GM13977 (cell line): ENCODE measurements at places on chromosomes 11 and 22.

- no peak for DNase-seq
Measured at GRCh38 chr22:28252539-28252938, 333.5 kb upstream of the PITPNB start.

GRCh38 chr22:47175151-47176025 is 412.9 kb downstream of the TBC1D22A start:
- DNase-seq = no peak

- DNase-seq = no peak
Measured at GRCh38 chr11:72829884-72830533, 15.8 kb downstream of the ATG16L2 start.

- DNase-seq = peak; percentile 64
Measured at GRCh38 chr22:41920271-41920976, 5.5 kb upstream of the SHISA8 start.

GRCh38 chr11:57368106-57368844 is 12.7 kb downstream of the PRG3 start:
- DNase-seq = no peak

DNA sequence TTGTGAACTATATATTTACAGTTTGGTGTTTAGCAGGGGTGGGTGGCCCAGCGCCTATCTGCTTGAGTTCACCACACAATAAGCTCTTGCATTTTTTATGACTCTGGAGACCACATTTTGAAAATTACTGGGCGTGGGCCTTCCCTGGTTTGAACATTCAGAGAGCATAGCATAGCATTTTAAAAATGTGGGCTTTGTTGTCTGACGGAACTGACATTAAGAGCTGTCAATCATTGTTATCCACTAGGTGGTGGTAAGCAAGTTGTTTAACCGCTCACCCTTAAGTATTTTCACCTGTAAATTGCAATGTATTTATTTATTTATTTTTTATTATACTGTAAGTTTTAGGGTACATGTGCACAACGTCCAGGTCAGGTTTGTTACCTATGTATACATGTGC is 1.0 kb downstream of the NLRP14 start:
- DNase-seq = no peak

DNA sequence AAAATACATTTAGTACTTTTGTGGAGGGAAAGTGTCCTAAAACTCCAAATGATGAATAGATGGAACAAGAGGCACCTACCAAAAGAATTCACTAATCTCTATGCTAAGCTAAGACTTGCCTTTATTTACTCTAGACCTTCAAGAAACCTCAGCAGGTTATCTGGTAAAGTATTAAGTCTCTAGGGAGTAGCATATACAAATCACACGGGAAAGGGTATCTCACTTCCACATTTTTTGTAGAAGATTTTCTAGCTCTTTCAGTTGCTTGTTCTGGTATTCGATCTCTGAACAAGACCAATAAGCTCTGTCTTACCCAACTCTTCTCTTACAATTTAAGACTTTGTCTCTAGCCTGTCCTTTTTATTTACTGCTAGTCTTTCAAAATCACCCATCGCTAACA is 18.1 kb upstream of the CADM1 start:
- DNase-seq = no peak

DNA sequence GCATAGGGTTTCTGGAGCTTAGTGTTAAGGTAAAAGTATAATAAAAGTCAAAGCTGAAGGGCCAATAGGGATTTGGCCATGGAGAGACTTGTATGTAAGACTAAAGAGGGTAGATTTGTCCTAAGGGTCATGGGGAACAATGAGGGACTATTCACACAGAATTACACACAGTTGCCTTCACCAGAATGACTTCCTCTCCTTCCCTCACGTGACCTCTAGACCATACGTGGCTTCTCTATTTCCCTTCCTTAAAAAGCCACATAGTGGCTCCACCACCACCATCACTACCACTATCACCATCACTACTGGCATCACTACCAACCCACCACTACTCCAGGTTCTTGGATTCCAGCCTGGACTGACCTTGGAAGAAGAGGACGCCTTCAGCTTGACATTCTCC is 2.8 kb downstream of the HPX start:
- DNase-seq = no peak

GRCh38 chr11:48154151-48154550 is 62.5 kb upstream of the OR4B1 start:
- DNase-seq = no peak

- DNase-seq = peak; percentile 70
Measured at GRCh38 chr11:45964911-45965389, 42.5 kb downstream of the LARGE2 start.

GRCh38 chr22:33565580-33565995 is 354.7 kb downstream of the LARGE1 start:
- DNase-seq = peak; percentile 30

GRCh38 chr11:47477323-47477722 is 28.4 kb upstream of the RAPSN start:
- no peak for DNase-seq

DNA sequence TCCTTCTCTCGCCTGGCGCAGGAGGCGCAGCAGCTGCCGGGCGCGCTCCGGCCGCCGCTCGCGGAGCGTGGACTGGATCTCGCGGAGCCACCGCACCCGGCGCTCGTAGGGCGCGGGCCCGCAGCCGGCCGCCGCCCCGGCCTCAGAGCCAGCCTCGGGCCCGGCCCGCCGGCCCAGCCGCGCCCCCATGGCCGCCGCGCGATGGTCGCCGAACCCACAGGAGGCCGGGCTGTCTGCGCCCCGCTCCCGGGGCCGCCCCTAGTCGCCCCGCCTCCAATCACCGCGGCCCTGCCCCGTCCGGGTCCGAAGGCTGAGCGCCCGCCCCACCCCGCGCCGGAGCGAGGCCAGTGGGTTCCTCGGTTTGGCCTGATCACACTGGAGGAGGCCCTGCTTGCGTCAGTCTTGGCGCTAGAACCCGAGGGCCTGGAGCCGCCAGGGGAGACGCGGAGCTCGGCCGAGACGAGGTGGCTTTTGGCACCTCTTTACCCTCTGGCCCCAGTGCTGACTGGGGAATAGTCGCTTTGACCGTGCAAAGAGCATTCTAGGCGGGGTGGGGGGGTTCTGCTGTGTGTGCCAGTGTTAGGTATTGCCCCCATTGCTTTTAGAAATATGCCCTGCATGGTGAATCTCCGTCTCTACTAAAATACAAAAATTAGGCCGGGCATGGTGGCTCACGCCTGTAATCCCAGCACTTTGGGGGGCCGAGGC is at the start of gene LRRC75B:
Gene LRRC75B (minus strand): TSS at position 223 of the 708 bp plus-strand sequence. CDS start 34 bp downstream, at position 189.
- DNase-seq = peak; percentile 95

GRCh38 chr11:94974178-94974577 is 669 bp downstream of the KDM4D start:
- DNase-seq = no peak

- DNase-seq = no peak
Measured at GRCh38 chr11:93907901-93908300, 57.5 kb upstream of the VSTM5 start.

- DNase-seq = no peak
Measured at GRCh38 chr11:43393765-43394355, 35.1 kb downstream of the TTC17 start.

- DNase-seq = peak; percentile 41
Measured at GRCh38 chr11:60130496-60130895, 42.0 kb downstream of the MS4A2 start.

DNA sequence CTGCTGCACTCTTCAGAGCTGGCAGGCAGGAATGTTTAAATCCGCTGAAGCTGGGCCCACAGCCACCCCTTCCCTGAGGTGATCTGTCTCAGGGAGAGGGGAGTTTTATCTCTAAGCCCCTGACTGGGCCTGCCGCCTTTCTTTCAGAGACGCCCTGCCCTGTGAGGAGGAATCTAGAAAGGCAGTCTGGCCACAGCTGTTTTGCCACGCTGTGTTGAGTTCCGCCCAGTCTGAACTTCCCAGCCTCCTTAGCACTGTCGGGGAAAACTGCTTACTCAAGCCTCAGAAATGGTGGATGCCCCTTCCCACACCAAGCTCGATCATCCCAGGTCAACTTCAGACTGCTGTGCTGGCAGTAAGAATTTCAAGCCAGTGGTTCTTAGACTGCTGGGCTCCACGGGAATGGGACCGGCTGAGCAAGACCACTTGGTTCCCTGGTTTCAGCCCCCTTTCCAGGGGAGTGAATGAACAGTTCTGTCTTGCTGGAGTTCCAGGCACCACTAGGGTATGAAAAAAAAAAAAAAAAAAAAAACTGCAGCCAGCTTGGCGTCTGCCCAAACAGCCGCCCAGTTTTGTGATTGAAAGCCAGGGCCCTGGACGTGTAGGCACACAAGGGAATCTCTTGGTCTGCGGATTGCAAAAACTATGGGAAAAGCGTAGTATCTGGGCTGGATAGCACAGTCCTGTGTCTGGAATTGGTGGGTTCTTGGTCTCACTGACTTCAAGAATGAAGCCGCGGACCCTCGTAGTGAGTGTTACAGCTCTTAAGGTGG is 127.4 kb downstream of the SPON1 start:
- no peak for DNase-seq

DNA sequence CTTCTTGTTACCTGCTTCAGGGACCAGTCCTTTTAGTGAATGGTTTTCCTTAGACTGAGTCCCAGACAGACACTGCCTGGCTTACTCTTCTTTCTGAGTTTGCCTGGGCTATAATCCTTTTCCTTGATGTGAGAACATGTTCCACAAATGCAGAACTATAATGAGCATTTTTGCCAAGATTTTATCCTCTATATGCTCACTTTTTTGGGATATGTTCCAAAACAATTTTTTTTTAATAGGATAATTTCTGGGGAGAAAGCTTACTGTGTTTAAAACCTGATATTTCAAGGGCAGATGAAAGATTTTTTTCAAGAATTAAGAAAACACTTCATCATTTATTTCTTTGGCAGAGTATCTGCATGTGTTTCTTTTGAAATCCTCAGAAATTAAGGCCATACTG is 110.0 kb upstream of the TENM4 start:
- DNase-seq = no peak

GRCh38 chr11:36365907-36366306 is 69.8 kb downstream of the PRR5L start:
- no peak for DNase-seq

GRCh38 chr11:118744046-118744445 is 46.9 kb downstream of the DDX6 start:
- no peak for DNase-seq

GRCh38 chr11:48066881-48067800 is 86.8 kb downstream of the PTPRJ start:
- no peak for DNase-seq

GRCh38 chr11:122331079-122331478 is 215.1 kb upstream of the BLID start:
- no peak for DNase-seq

- DNase-seq = no peak
Measured at GRCh38 chr11:64561984-64562722, 28.9 kb upstream of the SLC22A12 start.

GRCh38 chr11:37951996-37952395 is 1354.0 kb upstream of the RAG2 start:
- no peak for DNase-seq

GRCh38 chr11:62445314-62445740 is 26.5 kb downstream of the SCGB1A1 start:
- DNase-seq = no peak

GRCh38 chr22:45977551-45978274 is 751 bp upstream of the WNT7B start:
- DNase-seq = no peak

DNA sequence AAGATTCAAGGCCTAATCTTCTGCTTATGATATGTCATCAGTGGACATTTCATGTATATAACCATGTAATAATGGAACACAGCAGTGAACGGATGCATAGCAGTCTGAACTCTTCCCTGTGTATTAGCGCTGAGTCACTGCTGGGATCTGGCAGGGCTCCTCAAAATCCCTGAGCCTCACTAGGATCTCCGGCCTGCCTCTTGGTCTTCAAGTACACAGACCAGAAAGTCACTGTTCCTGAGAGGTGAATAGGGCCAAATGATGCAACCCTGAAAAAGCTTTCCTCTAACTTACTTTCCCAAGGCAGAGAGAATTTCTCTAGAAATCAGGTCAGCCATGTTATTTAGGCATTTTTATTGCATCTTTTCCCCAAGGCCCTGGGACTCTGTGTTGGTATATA is 35.0 kb downstream of the POU2AF1 start:
- no peak for DNase-seq

GRCh38 chr11:118277312-118277711 is 13.2 kb upstream of the MPZL2 start:
- DNase-seq = no peak

GRCh38 chr11:117882311-117882905 is 6.0 kb upstream of the FXYD6 start:
- DNase-seq = no peak

GRCh38 chr11:77320351-77320750 is 18.9 kb upstream of the GDPD4 start:
- no peak for DNase-seq

- DNase-seq = no peak
Measured at GRCh38 chr11:11186249-11186648, 166.8 kb downstream of the CSNK2A3 start.

GRCh38 chr11:103071008-103071407 is 21.0 kb downstream of the DCUN1D5 start:
- no peak for DNase-seq

DNA sequence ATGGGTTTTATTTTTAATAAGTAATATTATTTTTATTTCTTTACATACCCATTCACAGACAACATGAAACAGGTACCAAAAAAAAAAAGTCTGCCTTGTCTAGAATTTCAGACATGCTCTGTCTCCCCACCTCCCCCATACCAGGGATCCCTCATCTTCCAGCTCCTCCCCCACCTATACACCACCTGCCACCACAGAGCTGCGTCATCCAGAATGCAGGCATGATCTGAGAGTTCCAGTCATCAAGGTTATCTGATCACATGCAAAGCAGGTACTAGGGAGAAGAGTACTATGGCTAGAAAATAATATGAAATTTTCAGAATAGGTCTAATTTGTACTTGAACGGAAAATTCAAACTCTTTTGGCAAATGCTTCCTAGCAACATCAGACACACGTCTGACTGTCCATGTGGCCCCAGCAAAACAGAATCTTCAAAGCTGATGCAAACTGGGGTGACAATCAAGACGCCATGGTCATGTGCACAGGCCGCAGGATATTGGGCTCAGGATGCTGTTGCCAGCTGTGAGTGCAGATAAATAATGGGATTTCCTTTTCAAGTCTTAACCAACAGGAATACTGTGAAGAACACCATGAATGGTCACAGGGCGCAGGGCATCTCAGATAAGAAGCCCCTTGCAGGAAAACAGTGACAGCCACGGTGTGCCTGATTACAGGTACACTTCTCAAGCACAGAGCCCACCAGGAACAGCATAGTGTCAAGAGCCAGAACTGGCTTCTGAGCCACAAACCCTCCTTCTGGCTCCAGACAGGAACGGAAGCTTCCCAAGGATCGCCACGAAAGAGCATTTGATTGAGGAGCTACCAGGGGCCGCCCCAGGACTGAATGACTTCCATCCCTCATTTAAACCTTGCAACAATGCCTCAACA is 169.5 kb downstream of the EFCAB6 start:
- no peak for DNase-seq

- no peak for DNase-seq
Measured at GRCh38 chr22:41345807-41346335, 35.9 kb upstream of the TEF start.

- DNase-seq = no peak
Measured at GRCh38 chr22:37328017-37328416, 45.7 kb downstream of the CYTH4 start.
